KBM-7 (cell line): ENCODE measurements at places on chromosomes 5 and 9.

DNA sequence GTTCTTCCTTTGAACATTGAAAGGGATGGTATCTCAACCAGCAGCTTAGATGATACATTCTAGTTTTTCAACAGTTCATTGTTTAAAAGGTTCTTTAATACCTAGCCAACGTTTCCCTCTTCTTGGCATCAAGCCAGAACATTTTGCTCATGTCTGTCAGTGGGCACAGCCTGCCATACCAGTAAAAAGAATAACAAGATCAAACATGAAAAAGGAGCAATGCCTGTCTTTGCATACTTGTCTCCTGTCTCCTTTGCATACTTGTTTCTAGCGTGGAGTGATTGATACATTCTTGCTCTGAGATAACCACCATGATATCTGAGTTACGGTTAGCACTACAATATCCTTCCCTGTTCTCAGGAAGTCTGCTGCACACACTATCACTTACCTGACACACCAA is 248.6 kb upstream of the DAPK1 start:
- DNase-seq = no peak

- no peak for DNase-seq
These were observed 125.8 kb downstream of the ZNF354C start for GRCh38 chr5:179185941-179186411.

- DNase-seq = no peak
These were observed 5.0 kb upstream of the IRX4 start for GRCh38 chr5:1887588-1888360.

- no peak for DNase-seq
These were observed 65.9 kb downstream of the PRDM6 start for GRCh38 chr5:123154886-123155445.

DNA sequence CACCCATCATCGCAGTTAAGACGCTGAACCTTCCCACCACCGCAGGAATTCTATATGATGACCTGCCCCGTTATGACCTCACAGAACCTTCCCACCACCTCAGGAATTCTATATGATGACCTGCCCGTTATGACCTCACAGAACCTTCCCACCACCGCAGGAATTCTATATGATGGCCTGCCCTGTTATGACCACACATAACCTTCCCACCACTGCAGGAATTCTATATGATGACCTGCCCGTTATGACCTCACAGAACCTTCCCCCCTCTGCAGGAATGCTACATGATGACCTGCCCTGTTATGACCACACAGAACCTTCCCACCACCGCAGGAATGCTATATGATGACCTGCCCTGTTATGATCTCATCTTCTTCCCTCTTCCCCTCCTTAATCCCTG is 64.3 kb downstream of the IRX1 start:
- no peak for DNase-seq

DNA sequence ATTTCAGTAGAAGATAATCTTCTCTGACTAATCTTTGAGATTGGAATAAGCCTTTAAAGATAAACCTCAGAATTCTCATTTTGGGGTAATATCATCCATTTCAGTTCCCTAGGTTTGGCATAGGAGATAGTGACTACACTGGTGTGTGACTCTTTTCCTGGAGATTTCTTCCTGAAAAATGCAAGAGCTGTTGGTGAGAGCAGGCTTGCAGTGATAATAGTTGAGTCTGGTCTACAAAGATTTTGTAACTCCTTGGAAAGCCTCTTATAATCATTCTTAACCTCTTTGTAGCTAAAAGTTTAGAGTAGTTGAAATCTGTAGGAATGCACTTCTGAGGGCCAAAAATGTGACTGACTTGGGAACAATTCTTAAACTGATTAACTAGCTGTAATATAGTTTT is 23.4 kb downstream of the RANBP17 start:
- DNase-seq = no peak

- no peak for DNase-seq
These were observed 47.4 kb downstream of the CSNK1G3 start for GRCh38 chr5:123559434-123559775.

- no peak for DNase-seq
These were observed 100.7 kb downstream of the ZNF462 start for GRCh38 chr9:106963684-106964083.

- peak; percentile 85 for DNase-seq
These were observed 992 bp downstream of the SETD9 start for GRCh38 chr5:56910210-56910965.

DNA sequence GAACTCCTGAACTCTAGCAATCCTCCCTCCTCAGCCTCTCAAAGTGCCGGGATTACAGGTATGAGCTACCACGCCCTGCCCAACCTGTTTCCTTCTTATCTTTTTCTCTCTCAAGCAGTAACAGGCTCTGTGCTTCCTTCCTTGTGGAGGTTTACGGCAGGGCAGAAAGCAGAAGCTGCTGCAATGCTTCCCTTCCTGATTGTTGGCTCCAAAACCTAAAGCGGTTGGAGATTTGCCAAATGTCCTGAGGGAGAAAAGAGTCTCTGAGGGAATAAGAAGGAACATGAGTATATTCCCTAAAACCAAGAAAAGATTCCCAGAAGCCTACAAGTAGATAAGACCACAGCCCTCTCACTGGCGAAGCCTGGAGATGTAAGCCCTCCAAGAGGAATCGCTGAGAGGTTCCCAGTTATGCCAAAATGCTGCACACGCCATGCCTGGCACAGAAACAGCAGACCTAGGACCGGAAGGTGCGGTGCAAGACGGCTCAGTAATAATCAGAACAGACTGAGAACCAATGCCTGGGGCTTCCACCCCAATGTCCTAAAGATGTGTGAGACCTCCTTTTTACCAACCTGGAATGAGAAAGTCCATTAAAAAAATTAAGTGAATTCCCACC is 73.2 kb downstream of the APTX start:
- peak; percentile 65 for DNase-seq

- DNase-seq = no peak
These were observed 34.9 kb downstream of the NSA2 start for GRCh38 chr5:74801941-74802340.

- no peak for DNase-seq
These were observed 872.6 kb downstream of the DTWD2 start for GRCh38 chr5:118115791-118116190.

GRCh38 chr9:93257808-93258331 is 73.9 kb downstream of the WNK2 start:
- no peak for DNase-seq

- no peak for DNase-seq
These were observed 181.1 kb upstream of the ELAVL2 start for GRCh38 chr9:24007185-24007584.

DNA sequence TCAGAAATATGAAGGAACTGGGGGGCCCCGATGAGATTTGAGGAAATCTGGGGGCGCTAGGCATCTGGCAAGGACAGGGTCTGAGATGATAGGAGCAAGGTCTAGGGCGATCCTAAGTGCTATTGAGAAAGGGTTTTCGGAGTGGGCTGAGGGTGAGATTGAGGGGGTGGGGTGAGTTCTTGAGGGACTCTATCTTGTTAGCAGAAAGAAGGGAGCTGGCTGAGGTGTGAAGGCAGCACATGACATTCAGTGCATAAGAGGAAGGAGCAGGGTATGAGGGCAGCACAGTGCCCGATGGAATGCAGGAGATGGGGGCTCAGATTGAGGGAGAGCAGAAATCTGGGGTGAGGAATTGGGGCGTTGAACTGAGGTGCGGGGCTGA is 640 bp downstream of the TRIM32 start:
- DNase-seq = no peak

GRCh38 chr5:27062451-27062850 is 24.1 kb upstream of the CDH9 start:
- no peak for DNase-seq

- no peak for DNase-seq
These were observed 31.2 kb downstream of the C9 start for GRCh38 chr5:39333104-39333503.

GRCh38 chr5:307794-308579 is 13.5 kb upstream of the AHRR start:
- DNase-seq = no peak

- no peak for DNase-seq
These were observed 121.2 kb downstream of the HTR4 start for GRCh38 chr5:148532969-148533670.

- no peak for DNase-seq
These were observed 172.9 kb upstream of the NREP start for GRCh38 chr5:111929867-111930266.

DNA sequence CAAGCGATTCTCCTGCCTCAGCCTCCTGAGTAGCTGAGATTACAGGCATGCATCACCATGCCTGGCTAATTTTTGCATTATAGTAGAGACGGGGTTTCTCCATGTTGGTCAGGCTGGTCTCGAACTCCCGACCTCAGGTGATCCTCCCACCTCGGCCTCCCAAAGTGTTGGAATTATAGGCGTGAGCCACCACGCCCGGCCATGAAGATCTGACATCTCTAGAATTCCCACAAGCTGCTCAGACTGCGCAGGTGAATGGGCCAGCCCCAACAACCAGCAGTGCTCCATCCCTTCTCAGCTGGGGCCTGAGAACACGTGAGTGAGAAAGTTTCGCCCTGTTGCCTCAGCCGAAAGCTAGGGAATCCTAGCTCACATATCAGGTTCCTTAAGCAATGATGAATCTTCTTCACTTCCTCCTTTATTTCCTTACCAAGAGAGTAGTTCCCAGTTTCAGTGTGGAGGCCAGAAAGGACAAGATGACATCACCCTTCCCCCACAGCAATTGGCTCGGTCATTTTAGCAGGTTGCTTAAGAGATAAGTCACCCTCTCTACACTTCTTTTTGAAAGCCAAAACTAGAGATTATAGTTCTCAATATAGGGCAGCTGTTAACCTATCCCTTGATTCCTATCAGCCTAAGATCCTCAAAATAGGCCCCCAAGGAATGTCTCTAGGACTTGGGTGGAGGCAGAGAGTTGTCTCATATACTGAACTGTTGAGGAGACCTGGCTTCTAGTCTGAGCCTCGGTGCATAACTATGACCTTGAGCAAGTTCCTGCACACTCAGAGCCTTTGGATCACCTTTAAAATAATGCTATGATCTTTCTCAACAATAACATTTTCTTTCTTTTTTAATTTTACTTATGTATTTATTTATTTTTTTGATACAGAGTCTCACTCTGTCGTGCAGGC is 23.9 kb upstream of the PPP2CA start:
- peak; percentile 78 for DNase-seq

- no peak for DNase-seq
These were observed 381.5 kb upstream of the MPDZ start for GRCh38 chr9:13661014-13661413.

- no peak for DNase-seq
These were observed 38.3 kb downstream of the SAR1B start for GRCh38 chr5:134594336-134594735.

GRCh38 chr5:8517456-8517855 is 648.5 kb downstream of the MTRR start:
- DNase-seq = peak; percentile 86

DNA sequence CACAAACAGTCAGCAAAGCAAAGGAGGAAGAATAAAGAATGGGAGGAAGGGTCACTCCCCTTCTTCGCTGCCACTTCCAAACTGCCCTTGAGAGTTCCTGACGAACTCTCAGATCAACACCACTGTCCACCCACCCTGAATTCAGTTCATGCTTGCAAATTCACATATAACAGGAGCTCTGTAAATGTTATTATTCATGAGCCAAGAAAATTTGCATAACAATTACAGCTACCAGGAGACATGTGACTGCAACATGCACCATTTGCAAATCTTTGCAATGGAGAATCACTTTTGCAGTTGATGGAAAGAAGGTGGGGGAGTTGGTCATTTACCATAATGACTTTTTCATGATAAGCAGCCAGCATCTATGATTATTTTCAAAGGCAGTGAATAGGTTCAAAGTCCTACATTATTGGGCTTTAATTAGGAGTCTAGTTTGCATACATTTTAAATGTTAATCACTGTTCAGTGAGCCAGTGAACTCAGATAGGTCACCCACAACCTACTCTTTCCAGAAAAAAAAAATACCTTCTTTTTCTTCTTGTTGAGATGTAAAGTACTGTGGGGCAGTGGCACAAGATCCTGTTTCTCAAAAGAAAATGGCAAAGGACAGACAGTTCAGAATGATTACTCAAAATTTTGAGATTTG is 149.7 kb downstream of the CAAP1 start:
- no peak for DNase-seq

GRCh38 chr5:67591491-67591890 is 394.9 kb upstream of the CD180 start:
- DNase-seq = no peak

GRCh38 chr9:86481466-86481865 is 127.3 kb upstream of the TUT7 start:
- DNase-seq = no peak

DNA sequence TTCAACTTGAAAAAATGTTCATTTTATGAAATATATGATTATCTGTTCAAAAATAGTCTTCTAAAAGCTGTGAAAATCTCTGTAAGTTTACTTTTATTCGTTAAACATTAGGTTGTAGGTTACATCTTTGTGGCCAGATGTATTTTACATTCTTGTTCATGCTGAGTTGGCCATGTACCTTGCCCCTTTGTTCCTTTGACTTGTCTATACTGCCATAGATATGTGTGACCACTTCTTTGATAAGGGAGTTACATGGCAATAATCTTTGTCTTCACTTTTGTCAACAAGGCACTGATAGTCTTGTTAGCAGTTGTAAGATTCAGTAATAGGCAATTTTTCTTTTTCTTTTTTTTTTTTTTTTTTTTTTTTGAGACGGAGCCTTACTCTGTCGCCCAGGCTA is 15.9 kb downstream of the SEC24A start:
- DNase-seq = no peak

DNA sequence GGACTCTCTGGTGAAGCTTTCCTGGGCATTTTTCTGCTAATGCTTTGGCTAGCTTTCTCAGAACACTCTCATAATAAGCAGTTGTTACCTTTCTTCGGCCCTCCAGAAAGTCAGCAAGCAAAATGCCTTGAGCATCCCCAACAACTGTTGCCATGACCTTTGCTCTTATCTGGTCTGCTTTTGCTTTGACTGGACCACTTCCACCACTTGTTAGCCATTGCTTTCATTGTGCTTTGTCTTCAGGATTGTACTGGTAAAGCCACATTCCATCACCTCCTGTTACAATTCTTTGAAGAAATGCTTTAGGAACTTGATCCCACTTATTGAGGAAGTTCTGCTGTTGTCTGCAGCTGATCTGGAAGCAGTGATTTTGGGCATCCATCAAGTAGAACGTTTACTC is 35.7 kb downstream of the RAD50 start:
- DNase-seq = no peak

GRCh38 chr5:4905674-4906520 is 234.2 kb upstream of the ADAMTS16 start:
- DNase-seq = no peak

GRCh38 chr9:15142878-15143534 is 164.0 kb downstream of the TTC39B start:
- no peak for DNase-seq

DNA sequence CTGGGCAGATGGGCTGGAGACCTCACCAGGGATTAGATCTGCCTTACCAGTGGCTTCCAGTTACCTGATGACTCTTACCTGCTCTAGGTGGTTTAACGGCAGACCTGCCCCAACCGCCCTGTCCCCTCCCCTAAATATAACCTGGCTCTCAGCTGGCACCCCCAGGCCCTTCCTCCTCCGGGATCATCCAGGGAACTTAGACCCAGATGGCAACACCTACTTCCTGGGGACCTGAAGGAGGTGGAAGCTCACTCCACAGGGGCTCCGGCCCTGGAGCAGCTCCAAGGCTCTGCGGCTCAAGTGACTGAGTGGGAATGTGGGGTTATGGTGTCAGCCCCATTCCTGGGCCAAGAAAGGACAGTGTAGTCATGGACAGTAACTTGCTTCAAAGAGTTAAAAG is 130.4 kb downstream of the OLFM1 start:
- DNase-seq = no peak

GRCh38 chr5:87136096-87136495 is 131.6 kb upstream of the RASA1 start:
- DNase-seq = no peak

GRCh38 chr5:30287890-30288289 is 905.6 kb upstream of the CDH6 start:
- DNase-seq = peak; percentile 7

GRCh38 chr5:142399891-142400290 is 75.1 kb upstream of the SPRY4 start:
- no peak for DNase-seq
